ENCODE measurements at places on chromosomes 2 and 18. TPM values are rescaled to one million over a fixed set of nuclear protein-coding genes. Genes with fewer than 3 reads are reported as not detected.

DNA sequence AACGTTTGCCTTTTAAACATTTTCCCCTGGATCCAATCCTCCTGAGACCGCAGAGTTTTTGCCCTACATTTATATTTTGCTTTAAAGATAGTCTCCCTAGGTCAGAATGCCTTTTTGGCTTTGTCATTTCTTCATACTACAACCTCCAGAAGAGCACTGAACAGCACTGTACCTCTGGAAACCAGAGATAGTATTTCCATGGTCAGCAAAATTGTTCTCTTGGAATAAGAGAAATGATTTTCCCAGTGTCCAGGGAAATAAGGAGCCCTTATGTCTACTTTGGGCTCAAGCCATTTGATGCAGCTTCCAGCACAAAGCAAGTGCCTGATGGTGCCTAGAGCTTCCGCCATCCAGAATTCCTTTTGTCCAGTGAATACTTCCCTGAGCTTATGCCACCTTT, 75.5 kb upstream of the SP5 start:
- no peaks in the 10 kb centered on the region for H3K4me1 ChIP-seq
- H3K27me3 ChIP-seq, result peaks cover 12% of the 10 kb centered on the region
- no peak overlapping the region for H3K4me3 ChIP-seq
- no peaks in the 10 kb centered on the region for H3K36me3 ChIP-seq
- no peak overlapping the region for H3K27ac ChIP-seq
- no peak for DNase-seq

GRCh38 chr2:153230977-153231376, 247.6 kb downstream of the RPRM start:
- H3K27me3 ChIP-seq, result no peaks in the 10 kb centered on the region
- H3K4me1 ChIP-seq, result no peaks in the 10 kb centered on the region
- H3K4me3 ChIP-seq, result no peak overlapping the region
- no peak overlapping the region for H3K27ac ChIP-seq
- H3K36me3 ChIP-seq, result no peaks in the 10 kb centered on the region
- DNase-seq, result no peak

DNA sequence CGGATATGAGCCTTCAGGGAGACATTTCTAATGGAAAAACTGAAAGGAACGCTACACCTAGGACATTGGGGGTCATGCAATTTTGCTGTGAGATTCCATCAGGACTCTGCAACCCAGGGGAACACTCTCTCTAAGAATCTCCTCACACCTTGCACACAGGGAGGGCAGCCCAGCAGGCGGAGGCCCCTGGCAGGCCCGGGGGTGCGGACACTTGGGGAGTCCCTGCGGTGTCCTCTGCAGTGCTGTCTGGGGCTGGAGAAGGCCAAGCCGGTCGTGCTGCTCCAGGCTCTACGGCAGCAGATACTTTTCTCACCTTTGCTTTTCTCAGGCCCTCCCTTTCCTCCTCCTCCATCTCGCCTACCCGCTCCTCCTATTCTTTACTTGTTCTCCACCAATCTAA, 54.7 kb upstream of the FAM110C start:
- no peak overlapping the region for H3K27ac ChIP-seq
- H3K4me1 ChIP-seq, result no peaks in the 10 kb centered on the region
- no peaks in the 10 kb centered on the region for H3K27me3 ChIP-seq
- no peak overlapping the region for H3K4me3 ChIP-seq

DNA sequence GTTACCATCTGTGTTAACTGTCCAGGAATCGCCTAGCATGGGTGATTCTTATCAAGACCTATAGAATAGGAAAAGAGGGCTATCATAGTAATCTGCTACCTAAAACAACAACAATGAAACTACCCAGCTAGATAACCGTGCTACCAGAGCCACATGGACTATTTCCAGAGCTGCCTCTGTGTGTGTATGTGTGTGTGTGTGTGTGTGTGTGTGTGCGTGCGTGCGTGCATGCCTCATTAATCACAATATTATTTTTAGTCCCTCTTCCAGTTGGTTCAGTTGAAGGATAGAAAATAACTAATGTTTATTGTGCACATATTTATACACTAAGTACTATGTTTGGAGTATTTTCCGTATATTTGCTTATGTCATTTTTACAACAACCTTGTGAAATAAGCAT, 201.1 kb downstream of the SP3 start:
- H3K27ac ChIP-seq, result no peak overlapping the region
- DNase-seq, result no peak
- H3K27me3 ChIP-seq, result no peaks in the 10 kb centered on the region
- H3K36me3 ChIP-seq, result no peaks in the 10 kb centered on the region
- H3K4me1 ChIP-seq, result peaks cover 8% of the 10 kb centered on the region

GRCh38 chr18:44912740-44913478, 232.2 kb downstream of the SETBP1 start:
- H3K36me3 ChIP-seq, result no peaks in the 10 kb centered on the region
- DNase-seq, result no peak
- H3K27me3 ChIP-seq, result peaks cover 9% of the 10 kb centered on the region
- no peak overlapping the region for H3K4me3 ChIP-seq

DNA sequence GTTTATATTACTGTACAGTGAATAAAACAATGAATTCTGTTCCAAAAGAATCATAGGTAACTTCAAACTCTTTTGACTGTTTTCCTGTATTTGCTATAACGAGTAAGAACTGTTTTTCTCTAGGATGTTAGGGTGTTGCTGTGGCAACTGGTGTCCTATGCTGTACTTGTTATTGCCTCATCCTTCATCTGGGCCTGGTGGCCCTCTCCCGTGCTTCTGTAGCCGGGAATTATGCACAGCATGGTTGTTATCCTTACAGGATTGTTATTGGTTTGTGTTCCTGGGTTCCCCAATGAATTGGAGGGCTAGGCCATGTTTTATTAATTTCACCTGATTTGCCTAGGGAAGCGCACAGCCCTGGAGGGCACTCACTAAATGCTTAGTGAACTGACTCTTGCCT, 279.2 kb downstream of the PTPRM start:
- no peak overlapping the region for H3K4me3 ChIP-seq
- no peak for DNase-seq
- no peaks in the 10 kb centered on the region for H3K27me3 ChIP-seq
- no peaks in the 10 kb centered on the region for H3K36me3 ChIP-seq
- no peak overlapping the region for H3K27ac ChIP-seq

GRCh38 chr2:58073751-58074150, 27.1 kb downstream of the VRK2 start:
- no peak overlapping the region for H3K4me3 ChIP-seq
- H3K4me1 ChIP-seq, result no peaks in the 10 kb centered on the region
- no peak overlapping the region for H3K27ac ChIP-seq
- no peaks in the 10 kb centered on the region for H3K27me3 ChIP-seq

RESP18 gene
- total RNA-seq, result not detected

RNF144A gene
- 17.9 TPM for total RNA-seq

IL1F10 gene
- total RNA-seq, result not detected

CPO gene
- 0.25 TPM for total RNA-seq

TNP1 gene
- total RNA-seq, result not detected

FAM228A gene
- total RNA-seq, result 0.11 TPM

Data from left ventricle myocardium inferior (tissue), 1 donor.